ENCODE measurements at places on chromosomes 13 and 19.
A peak's percentile ranks its signal among the peaks of the same experiment; 100 is the strongest.

- no peak for DNase-seq
Measured at GRCh38 chr19:53670345-53670744, 38.5 kb downstream of the DPRX start.

DNA sequence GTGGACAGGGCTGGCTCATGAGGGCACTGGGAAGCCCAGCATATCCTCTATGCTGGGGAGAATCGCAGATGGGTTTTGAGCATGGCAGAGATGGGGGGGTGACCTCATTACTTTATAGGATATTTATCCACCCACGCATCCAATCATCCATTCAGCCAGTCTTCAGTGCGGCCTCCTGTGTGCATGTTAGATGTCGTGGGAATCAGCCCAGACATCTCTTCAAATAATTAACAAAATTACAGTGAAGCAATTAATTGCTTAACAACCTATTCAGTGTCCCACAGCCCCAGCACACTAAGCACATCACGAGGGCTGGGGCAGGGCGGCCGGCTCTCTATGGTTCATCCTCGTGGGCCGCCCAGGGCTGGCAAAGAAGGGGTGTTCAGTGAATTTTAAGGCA, 21.6 kb downstream of the LIG1 start:
- no peak for DNase-seq

DNA sequence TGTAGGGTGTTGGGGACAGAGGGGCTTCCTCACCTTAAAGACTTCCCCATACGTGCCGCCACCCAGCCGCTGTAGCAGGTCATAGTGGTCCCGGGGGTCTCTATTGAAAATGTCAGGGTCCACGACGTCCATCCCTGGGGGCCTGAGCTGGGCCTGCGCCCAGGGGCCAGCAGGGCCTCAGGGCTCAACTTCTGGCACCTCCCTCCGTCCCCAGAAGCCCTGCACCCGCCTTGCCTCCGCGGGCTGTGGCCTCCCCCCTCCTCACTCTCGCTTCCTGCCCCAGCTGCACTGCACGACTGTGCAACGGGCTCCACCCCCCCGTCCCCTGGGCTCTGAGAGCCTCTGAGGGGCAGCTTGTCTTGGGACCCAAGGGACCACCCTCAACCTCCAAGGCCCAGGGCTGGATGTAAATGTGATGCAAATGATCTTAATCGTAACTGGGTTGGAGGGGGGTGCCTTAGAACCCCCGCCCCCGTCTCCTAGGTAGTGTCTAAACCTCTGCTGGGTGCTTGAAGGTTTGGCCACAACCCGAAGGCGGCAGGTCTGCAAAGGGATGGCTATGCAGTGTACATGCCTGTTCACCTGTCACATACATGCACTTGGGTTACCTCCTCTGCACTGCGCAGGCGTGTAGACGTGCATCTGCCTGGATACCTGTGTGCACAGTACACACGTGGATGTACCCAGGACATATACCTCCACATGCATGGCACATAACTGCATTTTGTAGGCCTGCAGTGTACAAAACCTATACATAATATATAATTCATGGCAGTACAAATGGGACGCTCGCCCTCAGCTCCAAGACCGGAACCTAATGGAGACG, at the start of gene MAP4K1:
Gene MAP4K1 (minus strand): TSS at position 190 of the 826 bp plus-strand sequence. CDS start 58 bp downstream, at position 132.
- DNase-seq: no peak

DNA sequence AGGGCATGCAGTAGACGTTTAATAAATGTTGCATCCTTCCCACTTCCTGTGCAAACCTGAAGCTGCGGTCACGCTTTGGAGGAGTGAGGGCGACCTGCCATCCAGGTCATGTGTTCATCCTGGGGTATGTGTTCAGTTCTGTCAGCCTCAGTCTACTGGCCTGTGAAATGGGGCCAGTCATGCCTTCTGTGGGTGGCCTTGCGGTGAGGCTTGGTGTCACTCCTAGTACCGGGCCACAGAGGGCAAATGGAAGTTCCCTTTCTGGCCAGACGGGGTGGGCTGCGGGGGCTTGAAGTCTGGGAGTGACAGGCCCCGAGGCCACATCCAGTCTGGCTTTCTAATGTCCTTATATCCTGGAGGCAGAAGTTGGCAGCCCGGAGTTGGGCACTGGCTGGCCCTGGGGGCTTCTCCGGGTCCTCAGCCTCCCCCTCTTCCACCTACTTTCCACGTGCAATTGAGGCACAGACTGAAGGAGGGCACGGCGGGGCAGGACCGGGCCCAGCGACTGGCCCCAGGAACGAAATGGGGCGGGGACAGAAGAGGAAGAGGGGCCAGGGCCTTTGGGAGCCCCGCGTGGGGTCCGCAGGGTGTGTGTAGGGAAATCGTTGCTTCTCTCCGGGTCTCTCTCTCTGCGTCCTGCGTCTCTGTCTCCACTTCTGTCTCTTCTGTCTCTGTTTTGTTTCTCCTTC, 11.1 kb downstream of the PDE4A start:
- no peak for DNase-seq

GRCh38 chr13:74892096-74892495, 589.9 kb downstream of the TBC1D4 start:
- DNase-seq: peak; percentile 30

DNA sequence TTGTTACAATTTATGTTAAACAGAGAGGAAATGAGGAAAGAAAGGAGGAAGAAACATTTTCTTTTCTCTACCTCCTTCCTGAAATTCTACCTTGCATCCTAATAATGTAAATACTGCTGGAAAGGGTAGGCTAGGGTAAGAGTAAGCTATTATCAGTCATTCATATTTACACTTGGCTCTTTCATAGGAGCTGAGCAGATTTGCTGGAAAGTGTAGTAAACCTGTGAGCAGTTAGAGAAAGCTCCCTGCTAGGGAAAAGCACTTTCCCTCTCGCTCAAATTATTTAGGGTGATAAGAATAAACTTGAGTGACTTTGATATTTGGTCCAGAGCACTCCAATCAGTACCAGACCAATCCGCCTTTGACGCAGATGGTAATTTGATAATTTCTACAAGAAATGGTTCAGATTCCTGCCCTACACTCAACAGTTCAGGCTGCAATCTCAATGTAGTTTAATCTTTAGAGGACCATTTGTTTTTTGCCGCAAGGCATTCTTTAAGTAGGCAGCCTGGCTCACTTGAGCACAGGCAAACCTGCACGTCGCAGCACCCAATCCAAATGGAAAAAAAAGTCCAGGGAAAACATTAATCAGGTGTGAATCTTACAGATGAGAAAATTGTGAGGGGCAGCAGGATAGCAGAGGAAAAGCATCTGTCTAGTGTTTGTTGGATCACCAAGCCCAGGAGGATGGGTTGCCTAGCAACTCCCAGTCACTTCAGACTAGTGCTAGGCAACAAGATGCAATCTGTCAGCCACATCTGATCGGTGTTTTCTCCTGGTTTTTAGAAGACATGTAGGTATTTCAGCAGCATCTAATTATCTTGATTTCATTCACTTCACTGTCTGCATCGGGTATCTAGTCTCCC, 68.6 kb upstream of the KL start:
- no peak for DNase-seq

DNA sequence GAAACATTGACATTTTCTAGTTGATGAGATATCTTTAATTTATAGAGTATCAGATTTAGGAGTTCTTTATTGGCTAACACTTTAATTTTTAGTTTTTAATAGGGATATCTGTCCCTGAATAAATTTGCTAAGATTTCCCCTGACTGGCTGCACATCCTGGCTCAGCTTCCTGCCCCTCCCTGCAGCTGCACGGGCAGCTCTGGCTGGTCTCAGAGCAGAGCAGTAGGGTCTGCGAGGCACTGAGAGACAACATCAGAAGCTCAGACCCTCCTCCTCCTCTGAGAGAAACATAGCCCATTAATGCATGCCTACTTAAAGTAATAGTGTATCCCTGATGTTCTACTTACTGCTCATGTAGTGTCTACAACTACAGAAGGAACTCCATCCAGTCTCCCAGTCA, 139.2 kb downstream of the TNFSF13B start:
- DNase-seq: no peak

DNA sequence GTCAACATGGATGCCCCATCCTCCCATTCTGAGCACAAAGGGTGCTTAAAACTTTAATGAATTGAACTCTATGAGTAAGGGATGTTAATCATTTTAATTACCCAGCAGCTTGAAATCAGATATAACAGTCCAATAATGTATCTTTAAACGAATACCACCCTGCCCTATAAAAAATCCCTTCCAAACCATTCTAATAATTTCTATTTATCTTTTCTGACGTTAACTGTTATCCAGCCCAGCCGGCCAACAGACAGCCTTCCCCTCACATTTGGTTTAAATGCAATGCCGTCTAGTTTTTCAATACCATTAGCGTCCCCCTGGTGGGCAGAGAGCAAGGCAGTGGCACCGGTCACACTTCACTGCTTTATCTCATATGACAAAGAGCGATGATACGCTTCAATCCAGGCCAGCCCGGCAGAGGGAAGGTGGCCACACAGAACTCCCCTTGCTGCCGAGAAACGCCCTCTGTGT, 402.2 kb upstream of the ZNF507 start:
- no peak for DNase-seq

- DNase-seq: no peak
Measured at GRCh38 chr19:30206187-30206586, 166.0 kb upstream of the ZNF536 start.

DNA sequence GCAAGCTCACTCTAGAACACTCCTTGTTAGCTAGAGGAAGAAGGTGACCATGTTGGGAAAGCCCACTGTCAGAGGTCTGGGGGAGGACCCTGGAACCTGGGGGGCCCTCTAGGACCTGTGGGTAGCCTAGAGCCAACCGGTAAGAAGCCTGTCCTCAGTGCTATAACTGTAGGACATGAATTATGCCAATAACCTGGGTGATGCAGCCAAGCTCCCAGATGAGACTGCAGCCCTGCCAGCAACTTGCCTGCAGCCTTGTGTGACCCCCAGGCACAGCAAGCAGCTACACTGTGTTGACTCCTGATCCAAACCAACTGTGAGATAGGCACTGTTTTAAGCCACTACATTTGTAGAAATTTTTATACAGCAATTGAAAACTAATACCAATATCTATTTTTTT, 122.3 kb downstream of the MIPEP start:
- DNase-seq: no peak

DNA sequence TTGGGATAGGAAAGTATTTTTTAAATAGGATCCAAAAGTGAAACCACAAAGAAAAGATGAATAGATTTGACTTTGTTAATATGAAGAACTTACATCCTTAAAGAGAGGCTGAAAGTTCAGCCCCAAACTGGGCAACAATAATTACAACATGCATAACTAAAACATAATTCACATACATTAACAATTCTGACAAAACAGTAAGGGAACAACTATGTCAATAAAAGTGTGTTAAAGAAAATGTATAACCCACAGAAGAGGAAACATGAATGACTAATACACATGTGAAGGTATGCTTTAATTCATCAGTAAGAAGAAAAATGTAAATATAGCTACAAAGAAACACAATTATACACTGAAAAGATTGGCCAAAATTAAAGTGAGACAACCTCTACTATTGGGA, 1597.6 kb upstream of the MIR17HG start:
- peak; percentile 12 for DNase-seq

DNA sequence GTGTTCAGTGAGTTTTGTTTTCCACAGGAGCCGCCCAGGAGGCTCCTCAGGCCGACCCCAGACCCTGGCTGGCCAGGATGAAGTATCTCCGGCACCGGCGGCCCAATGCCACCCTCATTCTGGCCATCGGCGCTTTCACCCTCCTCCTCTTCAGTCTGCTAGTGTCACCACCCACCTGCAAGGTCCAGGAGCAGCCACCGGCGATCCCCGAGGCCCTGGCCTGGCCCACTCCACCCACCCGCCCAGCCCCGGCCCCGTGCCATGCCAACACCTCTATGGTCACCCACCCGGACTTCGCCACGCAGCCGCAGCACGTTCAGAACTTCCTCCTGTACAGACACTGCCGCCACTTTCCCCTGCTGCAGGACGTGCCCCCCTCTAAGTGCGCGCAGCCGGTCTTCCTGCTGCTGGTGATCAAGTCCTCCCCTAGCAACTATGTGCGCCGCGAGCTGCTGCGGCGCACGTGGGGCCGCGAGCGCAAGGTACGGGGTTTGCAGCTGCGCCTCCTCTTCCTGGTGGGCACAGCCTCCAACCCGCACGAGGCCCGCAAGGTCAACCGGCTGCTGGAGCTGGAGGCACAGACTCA, 12.9 kb downstream of the B3GNT3 start:
- DNase-seq: no peak

DNA sequence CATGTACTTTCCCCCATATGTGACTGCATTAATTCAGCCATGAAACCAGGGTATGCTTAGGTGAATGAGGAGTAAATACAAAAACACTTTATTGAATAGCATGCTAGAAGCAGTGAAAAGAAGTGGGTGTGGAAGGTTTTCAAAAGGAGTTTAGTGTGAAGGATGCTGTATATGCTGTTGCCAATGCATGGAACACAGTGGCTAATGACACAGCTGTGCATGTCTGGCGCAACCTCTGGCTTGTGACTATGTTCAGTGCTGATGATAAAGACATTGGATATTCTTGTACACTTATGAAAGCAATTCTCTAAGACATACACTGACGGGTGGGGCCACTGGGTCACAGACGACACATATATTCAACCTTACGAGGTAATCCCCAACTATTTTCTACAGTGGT, 55.2 kb downstream of the SOX21 start:
- DNase-seq: no peak

DNA sequence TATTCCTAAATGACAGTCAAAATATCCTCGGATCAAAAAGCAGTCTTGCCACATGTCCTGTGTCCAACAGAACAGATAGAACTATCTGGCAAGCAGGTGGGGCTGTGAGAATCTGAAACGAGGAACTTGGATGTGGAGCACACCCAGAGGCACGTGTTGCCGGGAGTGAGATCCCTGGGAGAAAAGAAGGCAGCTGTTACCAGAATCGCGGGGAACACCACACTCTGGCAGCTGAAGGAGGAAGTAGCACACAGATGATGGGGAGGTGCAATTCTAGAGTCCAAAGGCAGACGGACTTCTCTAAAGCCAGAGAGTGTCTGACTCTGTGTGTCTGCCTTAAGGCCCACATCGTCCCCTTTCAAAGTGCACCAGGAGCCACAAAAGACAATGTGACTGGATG, 22.3 kb downstream of the SLC7A1 start:
- DNase-seq: no peak

GRCh38 chr19:35373492-35373891, 2.6 kb downstream of the GPR42 start:
- DNase-seq: no peak

DNA sequence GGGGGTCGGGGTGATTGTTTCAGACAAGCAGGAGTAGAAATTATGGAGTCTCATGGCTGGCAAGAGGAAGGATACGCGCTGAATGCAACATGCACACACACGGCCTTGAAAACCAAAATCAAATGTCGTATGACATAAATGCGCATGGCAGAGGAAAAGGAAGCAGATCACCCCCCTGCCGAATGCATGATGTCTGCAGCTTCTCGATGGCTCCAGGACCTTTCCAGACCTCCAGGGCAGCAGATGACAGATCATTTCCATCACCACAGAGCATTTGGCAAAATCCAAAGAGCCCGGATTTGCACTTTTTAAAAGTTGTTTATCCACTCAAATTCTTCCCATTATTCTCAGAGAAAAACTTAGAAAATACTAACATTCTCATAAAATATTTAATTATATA, 211.7 kb downstream of the NHLRC3 start:
- no peak for DNase-seq

DNA sequence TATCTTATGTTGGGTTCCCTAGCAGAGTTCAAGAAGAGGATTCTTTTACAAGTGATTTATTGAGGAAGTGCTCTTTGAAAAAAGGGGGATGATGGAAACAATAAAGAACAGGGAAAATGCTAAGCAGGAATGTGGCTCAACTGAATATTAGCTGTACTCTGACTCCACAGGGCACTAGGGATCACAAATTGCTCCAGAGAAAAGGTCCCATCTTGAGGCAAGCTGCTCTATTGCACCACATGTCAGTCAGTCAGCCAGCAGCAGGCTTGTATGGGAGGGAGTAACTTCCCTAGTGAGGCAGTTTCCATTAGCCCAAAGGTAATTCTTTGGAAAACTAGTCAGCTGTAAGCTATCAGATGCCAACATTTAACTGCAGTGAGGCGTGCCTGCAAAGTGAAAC, 73.3 kb upstream of the FNDC3A start:
- DNase-seq: no peak
